Uterus (tissue), 4 donors: ENCODE measurements at places on chromosomes 4 and X. TPM values are rescaled to one million over a fixed set of nuclear protein-coding genes. Genes with fewer than 3 reads are reported as not detected.

PPM1K gene
- 76.8 TPM for total RNA-seq

DCHS2 gene
- 10.6 TPM for total RNA-seq

PAPSS1 gene
- total RNA-seq = 81.8 TPM

SGMS2 gene
- total RNA-seq = 90.3 TPM

CYSLTR1 gene
- total RNA-seq = 1.8 TPM

DNA sequence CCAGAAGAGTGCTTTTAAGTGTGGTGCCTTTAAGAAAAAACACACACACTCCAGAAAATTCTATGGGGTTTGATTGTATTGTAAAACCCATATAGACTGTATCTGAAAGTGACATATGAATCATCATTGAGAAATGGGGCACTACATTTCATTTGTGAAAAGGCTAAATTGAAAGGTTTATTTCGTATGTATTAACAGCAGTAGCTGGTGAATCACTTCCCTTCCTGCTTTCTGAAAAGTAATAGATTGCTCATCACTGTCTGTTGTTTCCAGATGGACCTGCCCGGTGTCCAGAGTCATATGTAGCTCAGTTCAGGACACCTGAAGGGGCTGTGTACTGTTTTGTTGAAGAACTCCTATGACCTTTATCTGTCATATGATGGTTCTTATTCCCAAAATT lies 28.1 kb upstream of the HPRT1 start:
- DNase-seq = no peak

GRCh38 chrX:69988955-69989394 lies 60.8 kb downstream of the AWAT2 start:
- no peak for DNase-seq

- DNase-seq = no peak
Observed at GRCh38 chr4:98148856-98149255, 5.6 kb upstream of the STPG2 start.

DNA sequence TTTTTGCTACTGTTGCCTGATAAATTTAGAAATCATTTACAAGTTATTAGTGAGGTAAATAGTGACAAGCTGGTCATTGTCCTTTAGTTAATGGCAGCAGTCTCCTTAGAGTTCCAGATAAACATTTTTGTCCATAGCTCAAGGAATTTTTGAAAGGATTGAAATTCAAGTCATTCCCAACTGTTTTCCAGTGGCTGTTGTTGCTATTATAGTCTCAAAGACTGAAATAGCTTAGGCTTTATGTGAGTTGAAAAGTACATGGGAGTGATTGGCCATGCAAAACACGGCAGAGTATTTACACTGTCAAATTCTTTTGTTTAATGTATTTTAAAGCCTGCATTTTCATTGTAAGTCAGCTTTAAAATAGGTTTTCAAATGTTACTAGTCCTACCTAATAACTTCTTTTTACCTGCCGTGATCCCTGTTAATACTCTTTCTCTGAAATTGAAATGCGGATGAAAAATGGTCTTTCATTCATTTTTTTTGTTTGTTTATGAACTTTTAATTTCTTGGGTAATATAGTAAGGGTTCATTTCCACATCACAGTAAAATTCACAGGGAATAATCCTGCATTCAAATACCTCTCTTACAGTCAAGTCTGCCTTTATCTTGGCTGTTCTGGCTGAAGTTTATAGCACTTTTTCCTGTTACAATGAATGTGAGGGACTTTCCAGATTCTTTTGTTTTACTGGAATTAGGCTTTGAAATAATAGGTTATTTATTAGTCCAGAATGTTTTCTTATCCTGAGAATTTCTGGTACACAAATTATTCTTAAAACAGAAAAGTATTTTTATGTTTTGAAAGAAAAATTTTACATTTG lies 85.1 kb downstream of the PDLIM5 start:
- no peak for DNase-seq

- no peak for DNase-seq
Observed at GRCh38 chrX:48533165-48533564, 6.3 kb upstream of the TBC1D25 start.

GRCh38 chrX:129696463-129697155 lies 41.9 kb upstream of the APLN start:
- no peak for DNase-seq

GRCh38 chr4:125352521-125352920 lies 37.8 kb downstream of the FAT4 start:
- no peak for DNase-seq

DNA sequence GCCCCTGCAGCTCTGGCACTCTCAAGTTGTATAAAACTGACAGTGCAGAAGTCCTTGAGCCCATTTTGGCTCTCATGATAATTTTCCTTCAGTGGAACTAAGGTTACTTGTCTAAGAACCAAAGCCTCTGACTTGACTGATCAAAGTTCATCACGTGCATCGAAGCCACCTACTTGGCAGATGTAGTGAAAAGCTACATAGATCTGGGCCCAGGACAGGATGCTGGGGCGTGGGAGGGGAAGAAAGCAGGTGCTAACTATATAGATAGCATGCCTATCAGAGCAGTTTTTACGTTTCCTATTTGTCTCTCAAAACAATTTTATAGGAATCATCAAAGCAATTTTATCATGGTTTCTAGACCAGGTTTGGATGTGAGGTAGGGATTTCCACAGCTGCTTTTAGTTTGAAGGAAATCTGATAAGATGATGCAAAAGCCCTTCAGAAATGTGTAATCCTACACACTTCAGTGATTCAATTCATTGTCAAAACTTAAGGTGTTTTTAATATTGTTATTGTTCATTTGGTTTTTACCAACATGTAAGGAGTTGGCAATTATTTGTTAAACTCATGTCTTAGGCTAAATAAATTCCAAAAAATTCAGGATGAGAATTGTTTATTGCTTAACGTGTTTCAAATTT lies 1.2 kb upstream of the CD40LG start:
- no peak for DNase-seq

DNA sequence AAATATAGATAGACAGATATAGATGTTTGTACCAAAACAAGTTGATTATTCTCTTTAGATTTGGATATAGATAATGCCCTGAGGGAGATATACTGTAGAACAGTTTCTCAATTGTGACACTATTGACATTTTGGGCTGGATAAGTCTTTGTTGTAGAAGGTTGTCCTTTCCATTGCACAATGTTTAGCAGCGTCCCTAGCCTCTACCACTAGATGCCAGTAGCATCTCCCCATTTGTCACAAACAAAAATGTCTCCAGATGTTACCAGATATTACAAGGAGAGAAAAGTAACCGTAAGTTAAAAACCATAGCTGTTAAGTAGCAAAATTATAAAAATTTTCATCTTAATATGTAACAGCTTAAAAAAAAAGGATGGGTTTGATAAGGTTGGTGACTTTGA lies 2595.3 kb downstream of the ARAP2 start:
- DNase-seq = no peak

- DNase-seq = no peak
Observed at GRCh38 chr4:102824398-102824797, 3.0 kb downstream of the UBE2D3 start.
